ENCODE measurements at places on chromosomes 5 and 9. TPM values are rescaled to one million over a fixed set of nuclear protein-coding genes. Genes with fewer than 3 reads are reported as not detected.

DNA sequence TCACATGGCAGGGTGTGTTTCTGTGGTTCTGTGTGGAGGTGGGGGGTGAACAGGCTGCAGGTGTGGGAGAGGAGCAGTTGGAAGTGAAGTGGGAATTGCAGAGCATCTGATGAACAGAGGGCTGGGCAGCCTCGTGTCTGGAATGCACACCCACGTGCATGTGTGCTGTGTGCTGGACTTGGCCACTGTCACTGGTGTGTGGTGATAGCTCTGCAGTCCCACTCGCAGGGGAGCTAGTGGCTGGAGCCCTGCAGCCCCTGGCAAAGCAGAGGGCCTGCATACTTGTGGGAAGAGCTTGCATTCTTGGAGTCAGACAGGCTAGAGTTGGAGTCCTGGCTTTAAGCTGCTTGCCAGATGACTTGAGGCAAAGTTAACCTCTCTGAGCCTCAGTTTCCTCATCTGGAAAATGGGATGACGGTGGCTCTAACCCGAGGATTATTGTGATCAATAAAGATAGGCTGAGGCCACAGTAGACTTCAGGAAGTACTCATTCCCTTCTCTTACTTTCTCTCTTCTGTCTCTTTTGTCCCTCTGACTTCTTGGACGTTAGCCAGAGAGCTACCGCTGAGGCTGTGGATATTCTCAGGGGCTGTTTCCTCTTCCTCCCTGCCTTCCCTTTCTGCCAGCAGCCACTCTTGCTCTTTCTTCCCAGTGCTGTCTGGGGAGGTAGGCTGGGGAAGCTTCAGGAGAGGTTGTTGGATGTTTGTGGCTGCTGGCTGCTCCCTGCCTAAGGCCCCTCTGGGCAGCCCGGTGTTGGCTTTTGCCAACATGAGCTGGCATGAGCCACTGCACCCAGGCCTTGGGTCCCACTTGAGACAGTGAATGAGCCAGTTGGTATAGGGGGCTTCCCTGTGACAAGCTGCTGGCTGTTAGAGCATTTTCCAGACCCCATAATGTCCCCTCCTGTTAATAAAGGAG is 18.3 kb downstream of the PSAT1 start:
- DNase-seq: peak; percentile 29

- peak; percentile 48 for DNase-seq
These were observed 204.9 kb downstream of the CHSY3 start for GRCh38 chr5:130109152-130109551.

- peak; percentile 59 for DNase-seq
These were observed 987 bp downstream of the FBXW5 start for GRCh38 chr9:136943291-136944211.

GRCh38 chr9:109017061-109017460 is 3.8 kb upstream of the CTNNAL1 start:
- no peak for DNase-seq

DNA sequence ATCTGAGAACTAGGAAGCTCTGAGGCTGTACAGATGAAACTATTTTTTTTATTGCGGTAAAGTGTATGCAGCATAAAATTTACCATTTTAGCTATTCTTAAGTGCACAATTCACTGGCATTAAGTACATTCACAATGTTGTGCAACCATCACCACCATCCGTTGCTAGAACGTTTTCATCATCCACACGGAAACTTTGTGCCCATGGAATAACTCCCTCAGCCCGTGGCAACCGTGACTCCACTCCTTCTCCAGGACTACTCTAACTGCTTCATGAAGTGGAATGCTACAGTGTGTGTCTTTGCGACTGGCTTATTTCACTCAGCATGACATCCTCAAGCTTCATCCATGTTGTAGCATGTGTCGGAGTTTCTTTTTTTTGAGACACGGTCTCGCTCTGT is 57.1 kb downstream of the COL23A1 start:
- no peak for DNase-seq

- no peak for DNase-seq
These were observed 146.8 kb downstream of the BARX1 start for GRCh38 chr9:93808115-93809029.

GRCh38 chr5:76021936-76022584 is 61.1 kb upstream of the SV2C start:
- no peak for DNase-seq

- DNase-seq: no peak
These were observed 384.0 kb upstream of the DMAC1 start for GRCh38 chr9:8183618-8184017.

DNA sequence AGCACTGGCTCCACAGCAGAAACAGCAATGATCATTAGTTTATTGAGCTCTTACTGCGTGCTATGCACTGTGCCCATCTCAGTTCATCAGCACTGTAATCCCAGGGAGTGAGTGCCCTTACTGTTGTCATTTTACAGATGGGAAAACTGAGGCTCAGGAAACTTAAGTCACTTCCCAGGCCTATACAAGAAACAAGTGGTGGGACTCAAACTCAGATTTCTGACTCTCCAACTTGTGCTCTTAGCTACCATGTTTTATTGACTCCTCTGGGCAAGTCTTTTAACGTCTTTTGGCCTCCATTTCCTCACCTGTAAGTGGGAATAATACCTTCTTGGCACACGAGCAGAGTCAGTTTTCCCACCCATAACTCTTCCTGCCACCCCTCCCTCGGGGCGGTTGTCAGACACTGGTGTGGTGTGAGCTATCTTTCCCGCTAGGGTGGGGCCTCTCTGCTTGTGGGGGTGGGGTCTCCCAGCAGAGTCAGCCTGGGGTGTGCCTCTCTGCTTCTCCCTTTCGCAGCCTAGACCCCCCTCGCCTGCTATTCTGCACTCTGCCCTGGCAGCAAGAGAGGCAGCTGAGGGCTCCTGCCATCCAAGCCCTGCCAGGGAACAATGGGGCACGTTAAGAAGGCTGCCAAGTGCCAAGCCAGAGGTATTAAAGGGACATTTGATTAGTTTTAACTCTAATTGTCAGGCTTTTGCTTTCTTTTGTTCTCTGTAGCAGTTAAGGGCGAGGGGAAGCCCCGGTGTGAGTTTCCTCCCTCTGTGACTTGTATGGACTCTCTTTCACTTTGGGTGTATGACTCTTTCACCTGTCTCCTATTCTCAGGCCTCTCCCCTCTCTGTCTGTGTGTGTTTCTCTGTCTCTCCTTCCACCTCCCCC is 12.1 kb downstream of the GALNT10 start:
- peak; percentile 27 for DNase-seq

DNA sequence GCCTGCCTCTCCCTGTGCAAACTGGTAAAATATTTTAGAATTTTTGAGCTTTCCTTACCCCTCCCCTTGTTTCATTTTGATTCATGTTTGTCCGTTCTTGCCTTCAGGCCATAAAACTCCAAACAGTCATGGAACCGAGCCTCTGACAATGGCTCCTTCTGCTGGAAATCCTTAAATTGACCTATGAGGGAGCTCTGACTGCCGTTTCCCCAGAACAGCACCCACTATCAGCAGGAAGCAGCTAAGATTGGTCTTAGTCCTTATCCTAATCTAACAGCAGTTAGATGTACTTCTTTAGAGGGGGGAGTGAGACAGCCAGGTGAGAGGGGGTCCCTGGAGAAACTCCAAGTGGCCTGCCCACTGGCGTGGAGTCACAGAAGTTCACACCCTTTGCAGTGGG is 106.7 kb downstream of the FAM174A start:
- no peak for DNase-seq

DNA sequence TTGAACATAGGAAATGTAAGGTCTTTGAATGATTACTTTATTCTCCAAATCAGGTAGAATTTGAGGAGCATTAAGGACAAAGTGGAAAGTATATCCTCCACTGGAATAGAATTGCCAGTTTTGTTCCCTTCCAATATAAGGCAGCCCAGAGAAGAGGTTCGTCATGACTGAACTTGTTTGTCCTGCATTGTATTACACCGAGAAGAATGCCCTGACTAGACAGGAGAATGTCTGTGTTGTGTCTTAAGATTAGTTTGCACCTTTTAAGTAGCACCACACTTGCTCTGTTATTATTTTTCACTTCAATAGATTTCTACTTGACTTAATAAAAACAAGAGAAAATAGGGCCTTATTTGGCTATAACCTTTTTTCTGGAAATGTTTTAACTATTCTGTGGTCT is 586.2 kb upstream of the PTGER4 start:
- no peak for DNase-seq

- DNase-seq: no peak
These were observed 377.6 kb downstream of the BRINP1 start for GRCh38 chr9:118991366-118992285.

DNA sequence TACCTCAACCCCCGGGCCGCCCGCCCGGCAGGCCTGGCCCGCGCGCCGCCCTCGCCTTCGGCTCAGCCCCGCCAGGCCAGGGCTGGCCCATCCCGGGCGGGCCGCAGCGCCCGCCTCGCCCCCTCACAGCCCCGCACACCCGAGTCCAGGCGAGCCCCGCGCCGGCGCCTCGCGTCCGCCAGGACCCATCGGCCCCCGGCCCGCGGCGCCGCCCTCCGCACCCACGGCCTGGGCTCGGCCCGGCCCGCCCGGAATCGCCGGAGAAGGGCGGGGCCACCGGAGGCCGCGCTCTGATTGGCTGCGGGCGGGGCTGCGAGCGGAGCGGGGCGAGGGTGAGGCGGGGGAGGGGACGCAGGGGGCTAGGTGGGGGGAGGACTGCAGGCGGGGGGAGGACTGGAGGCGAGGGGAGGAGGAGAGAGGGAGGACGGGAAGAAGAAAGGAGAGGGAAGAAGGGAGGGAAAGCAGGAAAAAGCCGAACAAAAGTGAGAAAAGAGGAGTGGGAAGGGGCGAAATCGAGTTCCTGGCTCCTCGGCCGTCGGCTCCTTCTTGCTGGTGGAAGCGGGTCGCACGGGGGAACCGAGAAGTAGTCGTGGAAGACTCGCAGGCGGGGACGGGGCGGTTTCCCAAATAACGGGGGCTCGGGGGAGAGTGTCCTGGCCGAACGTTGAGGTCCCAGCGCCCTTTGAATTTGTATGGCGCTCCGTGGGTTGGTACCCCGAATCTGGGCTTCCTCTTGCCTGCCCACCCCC is 472 bp upstream of the UBTD2 start:
- DNase-seq: peak; percentile 82

- DNase-seq: peak; percentile 80
These were observed 168.8 kb downstream of the PDE4D start for GRCh38 chr5:59724482-59725391.

DNA sequence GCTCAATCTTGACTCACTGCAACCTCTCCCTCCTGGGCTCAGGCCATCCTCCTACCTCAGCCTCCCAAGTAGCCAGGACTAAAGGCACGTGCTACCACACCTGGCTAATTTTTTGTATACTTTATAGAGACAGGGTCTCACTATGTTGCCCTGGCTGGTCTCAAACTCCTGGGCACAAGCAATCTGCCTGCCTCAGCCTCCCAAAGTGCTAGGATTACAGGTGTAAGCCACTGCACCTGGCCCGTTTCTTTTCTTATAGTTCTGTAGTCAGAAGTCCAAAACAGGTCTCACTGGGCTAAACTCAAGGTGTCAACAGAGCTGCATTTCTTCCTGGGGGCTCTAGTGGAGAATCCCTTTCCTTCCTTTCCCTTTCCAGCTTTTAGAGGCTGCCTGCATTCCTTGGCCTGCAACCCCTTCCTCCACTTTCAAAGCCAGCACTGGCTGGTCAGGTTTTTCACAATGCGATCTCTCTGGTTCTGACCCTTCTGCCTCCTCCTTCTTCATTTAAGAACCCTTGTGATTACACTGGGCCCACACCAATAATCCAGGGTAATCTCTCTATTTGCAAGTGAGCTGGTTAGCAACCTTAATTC is 16.3 kb downstream of the IRF1 start:
- DNase-seq: no peak

DNA sequence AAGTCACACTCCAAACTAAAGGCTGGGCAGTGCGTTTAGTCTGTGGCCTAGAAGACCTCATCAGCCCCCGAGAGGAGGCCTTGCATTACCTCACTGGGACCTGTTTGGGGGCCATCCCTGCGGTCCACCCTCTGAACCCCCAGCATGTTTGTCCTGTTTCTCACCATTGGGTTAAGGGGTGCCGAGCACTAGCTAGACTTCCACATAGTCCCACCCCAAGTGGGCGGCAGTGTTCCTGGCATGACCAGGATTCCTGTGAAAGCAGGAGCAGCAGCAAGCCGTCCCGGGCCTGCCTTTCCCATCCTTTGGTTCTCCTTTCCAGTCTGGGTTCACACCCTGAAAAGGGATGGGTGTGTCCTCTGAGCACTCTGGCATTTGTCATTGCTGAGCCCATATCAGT is 26.6 kb upstream of the SAP30L start:
- no peak for DNase-seq

- no peak for DNase-seq
These were observed 2.9 kb downstream of the FREM1 start for GRCh38 chr9:14907360-14907685.

GRCh38 chr9:125613141-125613540 is 93.9 kb downstream of the MAPKAP1 start:
- DNase-seq: peak; percentile 91

GRCh38 chr9:107684224-107684623 is 194.7 kb upstream of the KLF4 start:
- DNase-seq: no peak

DNA sequence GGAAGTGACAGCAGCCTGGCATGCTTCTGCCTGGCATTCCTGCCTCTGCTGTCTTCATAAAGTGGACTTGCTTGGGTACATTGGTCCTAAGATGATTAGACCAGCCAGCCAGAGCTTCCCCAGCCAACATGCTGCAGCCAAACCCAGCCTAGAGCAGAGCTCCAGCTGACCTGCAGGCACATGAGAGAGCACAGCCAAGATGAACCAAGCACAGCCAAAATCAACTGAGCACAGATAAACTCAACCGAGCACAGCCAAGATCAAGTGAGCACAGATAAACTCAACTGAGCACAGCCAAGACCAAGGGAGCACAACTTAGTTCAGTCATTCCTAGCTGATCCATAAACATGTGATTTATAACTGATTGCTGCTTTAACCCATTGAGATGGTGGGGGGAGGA is 266.5 kb downstream of the MSX2 start:
- DNase-seq: no peak

- no peak for DNase-seq
These were observed 75.0 kb upstream of the FST start for GRCh38 chr5:53405396-53405795.

Gene CDO1
- 3.3 TPM for total RNA-seq

Gene CSF2
- total RNA-seq: 0.34 TPM

Gene DMRT3
- not detected for total RNA-seq

Gene LNPEP
- total RNA-seq: 48.3 TPM

Gene AK8
- 0.09 TPM for total RNA-seq

Gene POU5F2
- total RNA-seq: 1.2 TPM

Gene PAEP
- total RNA-seq: not detected

Gene IFNB1
- not detected for total RNA-seq

Gene ACSL6
- total RNA-seq: 0.09 TPM

Gene FUT7
- not detected for total RNA-seq

Gene FAM81B
- not detected for total RNA-seq

Gene RPS23
- total RNA-seq: 3,030 TPM

Gene CDX1
- not detected for total RNA-seq

Gene CCDC152
- 0.51 TPM for total RNA-seq

All from dermis blood vessel endothelial cell (primary cell).